GOT3 (cell line): ENCODE measurements at places on chromosomes 7 and 10.

DNA sequence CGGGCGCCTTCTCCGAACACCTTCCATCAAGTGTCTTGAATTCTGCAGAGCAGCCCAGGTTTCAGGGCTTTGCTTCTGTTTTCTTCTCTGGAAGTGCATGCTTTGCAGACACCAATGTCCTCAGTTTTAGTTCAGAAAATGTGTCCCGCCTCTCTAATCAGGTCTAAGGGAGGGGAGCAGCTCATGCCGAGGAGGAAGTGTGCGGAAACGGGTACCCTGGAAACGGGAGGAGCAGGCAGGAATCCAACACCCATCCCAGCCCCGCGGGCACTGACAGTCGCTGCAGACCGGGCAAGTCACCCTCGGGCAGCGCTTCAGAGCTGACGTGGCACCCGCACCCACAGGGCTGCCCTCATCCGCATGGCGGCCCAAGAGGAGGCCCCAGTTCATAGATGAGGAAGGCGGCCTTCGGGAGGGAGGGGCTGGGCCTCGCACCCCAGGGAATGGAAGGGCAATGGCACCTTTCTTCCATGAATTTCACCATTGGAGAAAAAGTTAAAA lies 338.7 kb downstream of the DNAJB6 start:
- DNase-seq, result no peak

DNA sequence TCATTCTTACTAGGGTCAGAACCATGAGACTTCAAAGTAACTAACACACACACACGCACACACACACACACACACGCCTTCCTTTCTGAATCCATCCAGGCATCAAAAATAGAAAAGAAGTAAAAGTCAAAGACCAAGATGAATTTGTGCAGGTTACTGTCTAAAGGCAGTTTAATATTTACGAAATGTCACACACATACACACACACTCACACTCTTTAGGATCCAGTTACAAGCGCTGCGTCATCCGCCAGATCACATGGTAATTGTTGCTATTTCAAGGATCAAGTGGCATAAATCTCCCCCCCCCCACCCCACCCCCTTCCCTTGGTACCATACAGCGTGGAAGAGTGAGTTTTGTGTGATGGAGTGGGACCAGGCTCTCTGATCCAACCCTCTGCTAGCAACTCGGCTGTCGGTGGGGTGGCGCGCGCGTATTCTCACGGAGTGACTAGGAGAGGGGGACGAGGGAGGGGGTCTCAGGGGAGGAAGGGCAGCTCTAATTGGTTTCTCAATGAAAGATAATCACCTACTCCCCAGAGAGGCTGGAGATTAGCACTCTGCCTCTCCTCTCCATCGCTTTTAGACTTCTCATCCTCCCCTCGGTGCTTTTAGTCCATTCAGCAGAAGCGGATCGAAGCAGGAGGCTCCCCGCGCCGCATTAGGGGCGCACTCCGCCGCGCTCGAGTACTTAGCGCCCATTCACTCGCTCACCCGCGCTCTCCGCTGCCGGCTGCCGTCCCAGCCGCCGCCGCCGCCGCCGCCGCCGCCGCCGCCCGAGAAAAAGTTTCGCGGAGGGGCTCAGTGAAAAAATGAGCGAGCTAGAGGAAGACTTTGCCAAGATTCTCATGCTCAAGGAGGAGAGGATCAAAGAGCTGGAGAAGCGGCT lies 83.5 kb upstream of the PRKG1 start:
- DNase-seq, result no peak

- DNase-seq, result no peak
Measured at GRCh38 chr10:76641215-76641614, 996.4 kb downstream of the KCNMA1 start.

DNA sequence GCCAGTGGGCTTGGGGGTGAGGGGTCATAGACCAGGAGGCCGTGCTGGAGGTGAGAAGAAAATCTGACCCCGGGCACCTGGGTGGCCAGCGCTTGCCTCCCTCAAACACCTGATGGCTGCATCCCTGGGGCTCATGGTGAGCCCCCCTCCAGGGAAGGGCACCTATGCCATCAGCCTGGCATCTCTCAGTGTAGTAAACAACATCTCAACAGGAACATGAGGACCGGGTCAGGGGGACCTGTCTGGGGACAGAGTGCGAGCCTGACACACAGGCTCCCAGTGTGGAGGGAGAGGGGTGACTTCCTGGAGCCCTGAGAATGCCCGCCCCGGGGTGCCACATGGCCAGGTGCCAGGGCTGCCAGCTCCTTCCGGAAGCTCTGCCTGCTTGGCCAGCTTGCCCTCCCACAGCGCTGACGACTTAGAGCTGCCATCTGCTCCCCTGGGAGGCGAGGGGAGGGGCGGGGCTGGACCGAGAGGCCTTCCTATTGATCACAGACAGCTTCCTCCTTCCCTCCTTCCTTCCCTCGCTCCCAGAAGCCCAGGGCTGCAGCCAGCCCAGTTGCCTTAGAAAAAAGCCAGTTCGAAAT lies 12.3 kb downstream of the STX1A start:
- no peak for DNase-seq

GRCh38 chr7:2510909-2511768 lies 8.4 kb upstream of the LFNG start:
- no peak for DNase-seq

DNA sequence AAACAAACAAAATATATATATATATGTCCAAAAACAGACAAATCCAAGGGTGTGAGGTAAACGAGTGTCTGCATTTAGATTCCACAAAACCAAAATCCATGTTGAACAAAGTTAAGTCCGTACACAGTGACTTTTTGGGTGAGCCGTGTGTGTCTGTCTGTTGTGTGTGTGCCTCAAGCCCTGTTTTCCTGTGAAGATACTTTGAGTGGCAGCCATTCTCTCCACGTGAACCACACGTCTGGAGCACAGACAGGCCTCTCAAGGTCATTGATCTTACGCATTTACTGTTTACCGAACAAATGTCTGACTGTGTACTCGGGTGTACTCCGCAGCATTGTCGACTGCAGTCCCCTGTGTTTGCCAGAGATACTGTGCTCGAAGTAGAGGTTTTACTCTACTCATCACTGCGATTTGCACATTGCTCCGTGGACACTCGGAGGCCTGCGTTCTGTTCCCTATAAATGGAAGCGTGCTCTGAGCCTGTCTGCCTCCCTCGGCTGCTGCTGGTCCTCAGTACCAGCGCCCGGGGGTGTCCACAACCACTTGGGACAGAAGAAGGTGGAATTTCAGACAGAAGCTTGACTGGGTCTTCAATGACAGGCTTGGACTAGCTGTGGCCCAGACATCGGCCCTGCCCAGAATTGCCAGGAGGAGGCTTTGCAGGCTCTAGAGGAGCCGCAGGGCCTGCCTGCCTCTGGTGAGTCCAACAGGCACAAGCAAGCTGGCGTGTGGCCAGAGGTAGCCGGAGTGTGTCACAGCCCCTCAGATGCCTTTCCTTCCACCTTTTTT lies 22.1 kb downstream of the CYP17A1 start:
- DNase-seq, result no peak

GRCh38 chr10:83915801-83916200 lies 223.5 kb upstream of the GHITM start:
- DNase-seq, result no peak

DNA sequence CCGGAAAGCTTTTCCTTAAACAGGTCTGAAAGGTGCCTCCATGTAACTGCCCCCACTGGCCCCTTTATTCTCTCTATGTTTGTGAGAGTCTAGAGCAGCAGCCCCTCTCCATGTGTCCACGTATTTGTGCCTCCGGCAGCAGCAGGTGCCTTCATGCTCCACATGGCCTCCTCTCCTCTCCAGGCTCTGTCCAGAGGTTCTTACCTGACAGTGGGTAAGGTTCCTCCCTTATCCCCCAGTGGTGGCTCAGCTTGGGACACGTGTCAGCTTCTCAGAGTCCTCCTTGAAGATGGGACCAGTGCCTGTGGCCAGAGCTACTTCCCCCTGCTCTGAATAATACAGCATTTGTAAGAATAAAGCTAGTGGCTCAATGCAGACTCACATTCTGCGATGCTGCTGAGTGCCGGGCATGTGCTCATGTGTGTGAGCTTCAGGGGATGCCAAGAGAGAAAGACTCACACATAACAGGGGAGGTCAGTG lies 7.9 kb downstream of the CALML3 start:
- no peak for DNase-seq

GRCh38 chr10:44260286-44260928 lies 124.5 kb downstream of the CXCL12 start:
- DNase-seq, result no peak

DNA sequence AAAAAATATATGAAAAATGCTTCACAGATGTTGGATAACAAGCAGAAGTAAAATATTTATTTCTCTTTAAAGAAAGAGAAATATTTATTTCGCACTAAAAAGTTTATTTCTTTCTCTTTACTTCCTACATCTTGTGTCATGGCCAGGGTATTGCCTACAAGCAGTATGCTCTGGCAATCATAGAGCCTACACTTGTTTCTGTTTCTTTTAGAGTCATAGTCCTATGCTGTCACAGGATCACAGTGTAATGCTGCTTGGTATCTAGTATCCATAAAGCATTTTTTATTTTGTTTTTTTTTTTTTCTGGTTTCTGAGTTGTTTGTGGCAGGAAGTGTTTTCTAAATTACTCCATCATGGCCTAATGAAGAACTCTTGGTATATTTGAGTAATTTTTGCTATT lies 116.0 kb downstream of the ATRNL1 start:
- no peak for DNase-seq

GRCh38 chr10:34206078-34206934 lies 608.8 kb downstream of the PARD3 start:
- no peak for DNase-seq
